ENCODE measurements at places on chromosomes 3 and 15. TPM values are rescaled to one million over a fixed set of nuclear protein-coding genes. Genes with fewer than 3 reads are reported as not detected.

TPRG1 gene
- 0.21 TPM for total RNA-seq

EFHB gene
- not detected for total RNA-seq

BLM gene
- 11.8 TPM for total RNA-seq

WDR76 gene
- 12.7 TPM for total RNA-seq

ANKRD63 gene
- not detected for total RNA-seq

CX3CR1 gene
- not detected for total RNA-seq

CSPG5 gene
- 1.2 TPM for total RNA-seq

ACSBG1 gene
- 3.6 TPM for total RNA-seq

MUC4 gene
- 0.08 TPM for total RNA-seq

TRPC1 gene
- 0.21 TPM for total RNA-seq

TFG gene
- 60.9 TPM for total RNA-seq

RASGRP1 gene
- 0.08 TPM for total RNA-seq

USP50 gene
- not detected for total RNA-seq

POLQ gene
- total RNA-seq: 12.4 TPM

IGSF10 gene
- total RNA-seq: 0.70 TPM

EIF4E3 gene
- total RNA-seq: 0.28 TPM

SSUH2 gene
- 0.10 TPM for total RNA-seq

ILDR1 gene
- total RNA-seq: 7.4 TPM

SEMA3F gene
- total RNA-seq: 16.5 TPM

MAGI1 gene
- 15.6 TPM for total RNA-seq

CDHR4 gene
- 0.15 TPM for total RNA-seq

GOLGA8G gene
- not detected for total RNA-seq

LCMT2 gene
- 10.5 TPM for total RNA-seq

CLN6 gene
- total RNA-seq: 113 TPM

A4GNT gene
- not detected for total RNA-seq

TRIM59 gene
- total RNA-seq: 6.1 TPM

RPL15 gene
- total RNA-seq: 1,186 TPM

CTXN2 gene
- total RNA-seq: not detected

PSTPIP1 gene
- 0.76 TPM for total RNA-seq

Measured in HT-29 (cell line).